ENCODE measurements at places on chromosomes 11 and 22. TPM values are rescaled to one million over a fixed set of nuclear protein-coding genes. Genes with fewer than 3 reads are reported as not detected.

Gene EFCAB6
- 2.7 TPM for total RNA-seq

- DNase-seq: no peak
Measured at GRCh38 chr11:116371146-116371545, 401.6 kb downstream of the BUD13 start.

Gene CSNK2A3
- total RNA-seq: 2.8 TPM

DNA sequence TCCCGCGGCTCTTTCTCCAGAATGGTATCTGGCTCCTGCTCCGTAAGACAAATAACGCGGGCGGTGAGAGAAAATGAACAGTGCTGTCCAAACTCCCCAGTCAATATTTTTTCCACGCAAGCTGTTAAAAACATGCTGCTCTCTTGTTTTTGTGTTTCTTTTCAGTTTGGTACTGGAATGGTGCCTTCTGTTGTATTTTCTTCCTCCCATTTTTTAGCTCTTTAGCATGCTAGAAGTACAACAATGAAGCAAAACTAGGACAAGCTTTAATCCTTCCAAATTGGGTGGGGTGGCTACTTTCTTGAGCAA is 599 bp upstream of the PPP2R1B start:
- DNase-seq: no peak

DNA sequence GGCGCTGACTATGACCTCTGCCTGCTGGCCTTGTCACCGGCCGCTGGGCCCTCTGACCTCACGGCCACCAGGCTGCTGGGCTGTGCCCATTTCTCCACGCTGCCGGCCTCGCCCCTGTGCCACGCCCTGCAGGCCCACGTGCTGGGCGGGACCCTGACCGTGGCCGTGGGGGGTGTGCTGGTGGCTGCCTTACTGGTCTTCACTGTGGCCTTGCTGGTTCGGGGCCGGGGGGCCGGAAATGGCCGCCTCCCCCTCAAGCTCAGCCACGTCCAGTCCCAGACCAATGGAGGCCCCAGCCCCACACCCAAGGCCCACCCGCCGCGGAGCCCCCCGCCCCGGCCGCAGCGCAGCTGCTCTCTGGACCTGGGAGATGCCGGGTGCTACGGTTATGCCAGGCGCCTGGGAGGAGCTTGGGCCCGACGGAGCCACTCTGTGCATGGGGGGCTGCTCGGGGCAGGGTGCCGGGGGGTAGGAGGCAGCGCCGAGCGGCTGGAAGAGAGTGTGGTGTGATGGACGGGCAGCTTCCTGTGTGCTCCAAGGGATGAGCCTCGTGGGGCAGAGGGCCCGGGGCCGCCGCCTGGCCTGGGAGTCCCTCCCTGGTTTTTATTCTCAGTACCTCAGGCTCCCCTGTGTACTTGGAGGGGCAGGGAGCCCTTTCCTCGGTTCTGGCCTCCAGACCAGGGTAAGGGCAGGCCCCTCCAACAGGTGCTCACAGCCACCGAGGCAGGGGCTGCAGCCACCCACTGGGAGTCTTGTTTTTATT is 3.0 kb downstream of the LRFN4 start:
- no peak for DNase-seq

DNA sequence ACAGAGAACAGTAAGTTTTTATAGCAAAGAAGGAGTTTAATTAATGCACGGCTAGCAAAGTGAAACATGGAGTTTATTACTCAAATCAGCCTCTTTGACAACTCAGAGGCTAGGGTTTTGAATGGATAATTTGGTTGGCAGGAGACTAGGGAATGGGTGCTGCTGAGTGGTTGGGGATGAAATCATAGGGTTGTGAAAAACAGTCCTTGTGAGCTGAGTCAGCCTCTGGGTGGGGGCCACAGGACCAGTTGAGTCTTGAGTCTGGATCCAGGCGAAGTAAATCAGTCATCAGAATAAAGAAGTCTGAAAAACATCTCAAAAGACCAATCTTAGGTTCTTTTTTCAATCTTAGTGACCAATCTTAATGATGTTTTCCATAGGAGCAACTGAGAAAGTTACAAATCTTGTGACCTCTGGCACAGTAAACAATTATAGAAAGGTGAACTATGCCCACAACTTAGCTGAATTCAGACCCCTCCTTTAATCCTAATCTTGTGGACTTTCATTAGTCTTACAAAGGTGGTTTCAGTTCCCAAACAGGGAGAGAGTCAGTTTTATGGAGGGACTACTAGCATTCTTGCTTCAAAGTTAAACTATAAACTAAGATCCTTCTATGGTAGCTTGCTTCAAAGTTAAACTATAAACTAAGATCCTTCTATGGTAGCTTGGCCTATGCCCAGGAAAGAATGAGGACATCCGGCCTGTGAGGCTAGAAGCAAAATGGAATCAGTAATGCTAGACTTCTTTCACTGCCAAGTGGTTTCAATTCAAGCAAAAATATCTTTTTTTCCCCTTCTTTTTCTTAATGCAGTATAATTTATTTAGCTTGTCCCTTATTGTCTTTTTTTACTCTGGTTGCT is 84.5 kb downstream of the AASDHPPT start:
- DNase-seq: no peak

- DNase-seq: no peak
Measured at GRCh38 chr11:78290293-78291176, 101.8 kb downstream of the USP35 start.

DNA sequence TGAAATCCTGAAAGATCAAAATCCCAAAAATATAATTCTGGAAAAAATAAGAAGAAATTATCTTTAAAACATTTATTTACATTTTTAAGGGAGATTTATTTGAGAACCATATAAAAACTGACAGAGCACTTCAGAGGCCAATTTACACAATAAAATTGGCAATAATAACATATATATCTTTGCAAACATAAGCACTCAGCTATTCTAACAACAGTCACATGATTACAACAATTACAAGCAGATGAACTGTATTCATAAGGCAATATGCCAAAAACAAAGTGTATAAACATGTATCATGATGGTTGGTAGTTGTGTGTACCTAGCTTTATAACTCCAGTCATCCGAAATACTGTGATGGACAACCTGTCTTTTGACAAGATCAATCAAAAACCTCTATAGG is 17.7 kb upstream of the RASSF10 start:
- DNase-seq: no peak

DNA sequence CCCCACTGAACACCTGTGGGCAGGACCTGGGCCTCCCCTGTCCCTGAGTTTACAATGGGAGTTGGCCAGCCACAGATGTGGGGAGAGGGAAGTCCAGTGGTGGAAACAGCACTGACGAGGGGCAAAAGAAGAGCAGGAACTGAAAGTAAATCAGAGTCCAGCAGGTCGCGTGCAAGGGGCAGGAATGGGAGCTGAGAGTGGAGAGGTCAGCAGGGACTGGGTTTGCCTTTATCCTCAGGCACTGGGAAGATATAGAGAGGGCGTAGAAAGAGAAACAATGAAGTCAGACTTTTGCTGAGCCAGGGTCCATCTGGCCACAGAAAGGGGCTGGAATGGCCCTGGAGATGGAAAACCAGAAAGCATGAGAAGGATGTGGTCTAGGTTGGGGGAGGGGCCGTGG is 8.5 kb downstream of the P2RY6 start:
- DNase-seq: no peak

DNA sequence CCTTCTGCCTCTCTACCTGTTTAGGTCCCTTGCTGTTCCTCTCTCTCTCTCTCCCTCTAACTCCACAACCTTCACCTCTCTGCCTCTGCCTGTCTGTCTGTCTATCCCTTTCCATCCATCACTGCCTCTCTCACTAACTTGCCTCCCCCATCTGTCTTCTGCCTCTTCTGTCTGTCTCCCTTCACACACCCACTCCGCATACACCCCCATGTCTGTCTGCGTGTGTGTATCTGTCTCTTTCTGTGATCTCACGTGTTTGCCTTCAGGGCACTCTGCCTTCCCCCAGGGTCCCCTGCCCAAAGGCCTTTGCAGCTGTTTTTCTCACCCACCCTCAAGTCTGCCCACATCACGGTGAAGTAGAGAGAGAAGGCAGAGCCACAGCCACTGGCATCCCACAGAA is 7.9 kb downstream of the RTN4RL2 start:
- no peak for DNase-seq

Gene SCO2
- 5.1 TPM for total RNA-seq

Gene TMPRSS13
- total RNA-seq: not detected

- DNase-seq: no peak
Measured at GRCh38 chr11:2694495-2694894, 5.3 kb downstream of the KCNQ1OT1 start.

Gene YDJC
- 25.0 TPM for total RNA-seq

GRCh38 chr11:27437829-27438594 is 34.6 kb downstream of the LGR4 start:
- no peak for DNase-seq

- no peak for DNase-seq
Measured at GRCh38 chr11:59944720-59945119, 6.5 kb downstream of the OOSP1 start.

GRCh38 chr11:66479394-66480116 is 679 bp upstream of the DPP3 start:
- DNase-seq: peak; percentile 94

DNA sequence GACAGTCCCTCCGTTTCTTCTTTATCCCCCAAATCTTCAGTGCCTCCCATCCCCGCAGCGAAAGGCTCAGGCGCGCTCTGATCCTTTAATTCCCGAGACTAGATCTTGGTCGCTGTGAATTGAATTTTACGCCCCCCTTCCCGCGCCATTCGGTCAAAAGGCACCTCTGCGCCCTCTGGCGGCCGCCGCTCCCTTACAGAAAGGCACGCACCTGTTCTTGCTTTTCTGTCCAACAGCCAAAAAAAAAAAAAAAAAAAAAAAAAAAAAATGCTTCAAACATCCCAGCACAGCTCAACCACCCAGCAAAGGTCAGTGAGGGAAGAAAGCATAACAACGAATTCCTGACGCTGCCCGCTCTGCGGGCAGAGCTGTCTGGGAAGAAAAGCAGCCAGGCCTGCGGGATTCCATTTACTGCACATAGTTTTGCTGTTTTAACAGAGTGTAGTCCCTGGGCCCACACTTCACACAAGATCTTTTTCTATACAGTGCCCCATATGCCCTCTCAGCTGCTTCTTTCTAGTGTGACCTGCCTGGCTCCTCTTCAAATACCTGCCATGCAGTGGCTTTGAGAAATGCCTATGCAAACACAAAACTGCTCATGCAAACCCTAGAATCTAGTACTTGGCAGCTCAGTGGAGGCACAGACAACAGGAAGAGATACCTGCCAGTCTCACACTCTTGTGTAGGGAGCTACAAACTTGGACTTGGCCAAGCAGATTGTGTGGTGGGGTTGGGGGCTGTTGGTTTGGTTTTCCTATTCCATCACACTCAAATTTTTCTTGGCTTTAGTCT is 1.3 kb upstream of the ESAM start:
- DNase-seq: peak; percentile 93

Gene TRIM49C
- total RNA-seq: not detected

Gene CCDC179
- total RNA-seq: not detected

GRCh38 chr11:65053827-65054508 is 4.4 kb downstream of the NAALADL1 start:
- DNase-seq: no peak

All from esophagus muscularis mucosa (tissue), 4 donors.